ENCODE measurements at places on chromosomes 13 and 19.

GRCh38 chr13:87089391-87089790, 581.8 kb upstream of the SLITRK5 start:
- no peak for DNase-seq

DNA sequence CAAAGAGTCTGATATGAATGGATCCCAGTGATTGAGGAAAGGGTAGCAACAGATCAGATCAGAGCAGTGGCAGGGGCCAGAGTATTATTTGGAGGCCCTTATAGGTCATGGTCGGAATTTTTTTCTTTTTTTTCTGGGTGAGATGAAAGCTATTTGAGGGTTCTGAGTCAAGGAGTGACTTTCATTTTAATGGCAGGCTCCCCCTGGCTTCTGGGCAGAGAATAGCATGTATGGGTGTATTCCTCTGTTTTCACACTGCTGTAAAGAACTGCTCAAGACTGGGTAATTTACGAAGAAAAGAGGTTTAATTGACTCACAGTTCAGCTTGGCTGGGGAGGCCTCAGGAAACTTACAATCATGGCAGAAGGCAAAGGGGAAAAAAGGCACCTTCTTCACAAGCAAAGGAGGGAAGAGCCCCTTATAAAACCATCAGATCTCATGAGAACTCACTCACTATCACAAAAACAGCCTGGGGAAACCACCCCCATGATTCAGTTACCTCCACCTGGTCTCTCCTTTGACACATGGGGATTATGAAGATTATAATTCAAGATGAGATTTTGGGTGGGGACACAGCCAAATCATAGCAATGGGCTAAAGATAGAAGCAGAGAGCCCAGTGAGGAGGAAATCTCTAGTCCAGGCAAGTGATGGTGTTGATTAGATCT, 3.0 kb upstream of the SLC6A16 start:
- no peak for DNase-seq

DNA sequence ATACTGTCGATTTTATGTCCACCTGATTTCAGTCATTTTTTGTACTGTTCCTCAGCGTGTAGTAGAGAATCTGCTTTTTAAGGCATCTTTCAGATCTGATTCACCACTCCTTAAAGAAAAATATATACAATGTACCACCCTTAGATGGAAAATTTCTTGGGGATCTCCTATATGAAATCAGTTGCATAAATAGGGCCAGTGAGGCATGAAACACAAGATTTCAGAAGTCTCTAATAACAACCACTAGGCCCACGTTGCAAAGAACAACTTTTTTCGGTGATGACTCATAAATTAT, 1.4 kb downstream of the USP12 start:
- DNase-seq = no peak

GRCh38 chr13:91405240-91405639, 6.8 kb downstream of the GPC5 start:
- no peak for DNase-seq

GRCh38 chr13:51767100-51767499, 36.9 kb downstream of the DHRS12 start:
- DNase-seq = no peak

- no peak for DNase-seq
Observed at GRCh38 chr13:102038787-102039186, 363.1 kb downstream of the FGF14 start.

GRCh38 chr19:2578901-2579677, 103.2 kb downstream of the GADD45B start:
- peak; percentile 59 for DNase-seq

DNA sequence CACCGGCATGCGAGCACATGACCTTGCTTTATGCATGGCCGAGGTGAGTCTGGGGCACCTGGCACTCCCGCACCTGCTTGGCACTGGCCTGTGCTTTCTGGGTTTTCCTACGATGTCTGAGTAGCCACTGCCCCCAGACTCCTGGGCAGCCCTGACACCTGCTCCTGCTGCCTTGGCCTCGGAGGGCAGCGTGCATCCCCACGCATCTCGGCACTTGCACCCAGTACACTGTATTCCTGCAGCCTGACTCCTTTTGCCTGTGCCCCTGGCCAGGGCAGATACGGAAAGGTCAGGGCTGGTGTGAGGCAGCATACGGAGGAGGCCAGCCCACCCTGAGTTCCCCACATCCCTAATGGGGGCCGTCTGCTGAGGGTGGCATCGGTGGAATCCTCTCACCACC, 340.6 kb downstream of the TEX29 start:
- DNase-seq = no peak

DNA sequence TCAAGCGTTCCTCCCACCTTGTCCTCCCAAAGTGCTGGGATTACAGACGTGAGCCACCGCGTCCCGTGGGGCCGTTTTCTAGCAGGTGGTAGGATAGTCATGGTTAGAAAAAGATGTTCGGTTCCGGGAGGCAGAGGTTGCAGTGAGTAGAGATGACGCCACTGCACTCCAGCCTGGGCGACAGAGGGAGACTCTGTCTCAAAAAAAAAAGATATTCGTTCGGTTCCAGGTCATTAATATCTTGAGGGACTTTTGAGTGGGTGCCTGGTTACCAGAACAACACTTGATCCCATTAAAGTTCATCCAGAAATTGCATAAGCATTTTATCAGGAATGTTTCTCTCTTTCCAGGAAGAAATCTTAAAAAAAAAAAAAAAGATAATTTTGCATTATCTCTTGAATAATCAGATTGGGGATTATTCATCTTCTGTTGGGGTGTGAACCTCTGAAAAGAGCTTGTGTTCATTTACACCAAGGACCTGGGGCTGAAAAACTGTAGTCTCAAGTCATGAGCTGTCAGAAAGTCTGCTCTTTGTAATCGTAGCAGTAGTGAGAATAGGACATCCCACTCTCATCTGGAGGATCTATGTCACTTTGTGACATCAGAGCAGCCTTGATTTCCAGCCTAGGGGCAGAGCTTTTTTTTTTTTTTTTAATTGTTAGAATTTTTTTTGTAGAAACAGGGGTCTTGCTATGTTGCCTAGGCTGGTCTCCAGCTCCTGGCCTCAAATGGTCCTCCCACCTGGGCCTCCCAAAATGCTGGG, 1.0 kb upstream of the ETHE1 start:
- DNase-seq = peak; percentile 61

- no peak for DNase-seq
Observed at GRCh38 chr19:39174558-39175544, 21.9 kb upstream of the NCCRP1 start.

DNA sequence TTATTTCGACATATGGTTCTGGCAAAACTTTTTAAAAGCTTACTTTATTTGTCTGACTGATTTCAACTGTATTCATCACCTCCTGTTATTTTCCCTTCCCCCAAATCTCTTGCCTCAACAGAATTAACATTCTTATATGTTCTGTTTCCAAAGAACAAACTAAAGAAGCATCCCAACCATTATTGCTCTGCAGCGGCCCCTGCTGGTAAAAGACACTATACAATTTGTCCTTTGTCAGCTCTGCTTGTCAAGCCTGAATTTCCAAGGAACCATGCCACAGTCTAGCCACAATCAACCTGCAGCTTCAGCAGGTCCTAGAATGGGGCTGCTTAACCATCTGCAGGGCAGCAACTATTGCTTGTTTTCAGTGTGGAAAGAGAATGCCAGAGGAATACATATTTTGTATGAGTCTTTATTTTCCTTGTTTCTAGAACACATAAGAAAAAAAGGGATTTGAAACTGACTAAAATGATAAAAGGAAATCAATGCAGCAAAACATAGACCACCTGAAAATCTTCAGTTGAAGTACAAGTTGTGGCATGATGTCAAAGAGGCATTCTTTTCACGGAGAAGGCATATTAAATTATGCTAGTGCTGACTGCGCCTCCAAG, 845.3 kb downstream of the DIAPH3 start:
- DNase-seq = peak; percentile 78

DNA sequence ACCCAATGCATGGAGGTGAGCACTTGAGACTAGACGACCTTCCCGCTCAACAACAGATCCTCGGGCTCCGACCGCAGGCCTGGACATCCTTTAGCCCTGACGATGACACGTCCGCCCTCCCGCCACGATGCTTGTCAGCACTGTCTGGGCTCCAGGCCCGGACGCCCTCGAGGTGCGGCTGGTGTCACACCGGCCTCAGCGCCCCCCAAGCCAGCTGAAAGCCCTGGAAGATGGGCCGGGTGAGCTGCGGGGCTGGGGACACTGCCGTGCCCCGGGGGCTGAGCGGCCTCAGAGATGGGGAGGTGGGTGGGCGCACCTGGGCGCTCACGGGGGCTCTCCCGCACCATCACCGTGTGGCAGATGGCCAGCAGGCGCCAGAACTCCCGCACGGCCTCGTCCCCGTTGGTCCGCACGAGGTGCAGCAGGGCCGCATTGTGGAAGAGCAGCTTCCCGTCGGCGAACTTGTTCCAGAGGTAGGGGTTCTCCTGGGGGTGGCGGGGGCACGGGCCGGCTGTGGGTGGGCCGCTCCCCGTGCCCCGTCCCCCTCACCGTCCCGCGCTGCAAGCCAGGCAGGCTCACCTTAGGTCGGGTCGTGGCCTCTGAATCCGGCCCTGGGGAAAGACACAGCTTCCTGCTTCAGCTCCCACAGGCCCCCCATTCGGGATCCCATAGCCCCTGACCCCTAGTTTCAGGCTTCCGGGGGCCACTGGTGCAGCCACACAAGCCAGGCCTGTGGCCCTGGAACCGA, 15.5 kb downstream of the ATP8B3 start:
- DNase-seq = no peak

DNA sequence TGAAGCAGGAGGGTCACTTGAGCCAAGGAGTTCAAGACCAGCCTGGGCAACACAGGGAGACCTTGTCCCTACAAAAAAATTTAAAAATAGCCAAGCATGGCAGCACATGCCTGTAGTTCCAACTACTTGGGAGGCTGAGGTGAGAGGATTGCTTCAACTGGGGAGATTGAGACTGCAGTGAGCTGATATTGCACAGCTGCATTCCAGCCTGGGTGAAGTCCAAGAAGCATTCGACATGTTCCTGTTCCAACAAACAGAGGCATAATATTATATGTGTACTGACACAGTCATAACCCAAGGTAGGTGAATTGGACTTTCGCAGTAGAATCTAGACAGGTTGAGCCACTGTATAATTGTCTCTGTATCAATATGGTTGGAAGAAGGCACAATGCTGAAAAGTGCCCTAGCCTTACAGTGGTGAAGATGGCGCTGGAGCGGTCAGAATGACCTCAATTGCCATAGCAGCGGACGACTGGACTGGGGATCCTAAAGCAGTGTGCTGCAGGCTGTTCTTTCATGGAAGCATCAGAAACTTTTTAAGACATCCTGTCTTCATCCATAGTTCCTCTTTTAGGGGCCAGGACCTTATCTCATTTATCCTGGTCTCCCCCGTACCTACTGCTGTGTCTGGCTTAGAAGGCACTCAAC, 112.0 kb upstream of the CLDN10 start:
- no peak for DNase-seq

- no peak for DNase-seq
Observed at GRCh38 chr19:8451885-8452284, 7.1 kb downstream of the HNRNPM start.

- no peak for DNase-seq
Observed at GRCh38 chr13:61247149-61247936, 168.3 kb downstream of the PCDH20 start.

DNA sequence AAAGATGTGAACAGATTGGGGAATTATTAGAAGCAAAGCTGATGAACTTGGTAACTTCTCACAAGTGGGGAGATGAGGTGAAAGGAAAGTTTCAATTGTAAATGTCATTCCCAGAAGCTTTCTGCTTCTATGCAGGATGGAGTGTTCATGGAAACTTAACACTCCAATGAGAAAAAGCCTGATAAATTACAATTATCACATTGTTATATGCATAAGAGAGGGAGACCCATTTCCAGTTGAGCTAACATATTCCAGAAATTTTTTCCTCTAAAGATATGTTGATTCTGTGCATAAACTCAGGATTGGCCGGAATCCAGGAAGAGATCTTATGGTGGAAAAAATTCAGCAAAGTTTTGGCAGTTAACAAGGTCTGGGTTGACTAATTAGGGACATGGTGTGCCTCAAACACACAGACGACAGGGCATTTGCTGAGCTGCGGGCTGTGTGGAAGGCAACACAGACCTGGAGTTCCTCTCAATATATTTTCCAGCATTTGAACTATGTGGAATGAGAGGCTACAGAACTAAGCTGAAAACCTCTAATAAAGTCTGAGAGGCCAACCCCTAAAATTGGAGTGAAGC, 64.9 kb upstream of the FGF14 start:
- DNase-seq = no peak

- peak; percentile 74 for DNase-seq
Observed at GRCh38 chr19:38193445-38193844, 30.6 kb downstream of the DPF1 start.

DNA sequence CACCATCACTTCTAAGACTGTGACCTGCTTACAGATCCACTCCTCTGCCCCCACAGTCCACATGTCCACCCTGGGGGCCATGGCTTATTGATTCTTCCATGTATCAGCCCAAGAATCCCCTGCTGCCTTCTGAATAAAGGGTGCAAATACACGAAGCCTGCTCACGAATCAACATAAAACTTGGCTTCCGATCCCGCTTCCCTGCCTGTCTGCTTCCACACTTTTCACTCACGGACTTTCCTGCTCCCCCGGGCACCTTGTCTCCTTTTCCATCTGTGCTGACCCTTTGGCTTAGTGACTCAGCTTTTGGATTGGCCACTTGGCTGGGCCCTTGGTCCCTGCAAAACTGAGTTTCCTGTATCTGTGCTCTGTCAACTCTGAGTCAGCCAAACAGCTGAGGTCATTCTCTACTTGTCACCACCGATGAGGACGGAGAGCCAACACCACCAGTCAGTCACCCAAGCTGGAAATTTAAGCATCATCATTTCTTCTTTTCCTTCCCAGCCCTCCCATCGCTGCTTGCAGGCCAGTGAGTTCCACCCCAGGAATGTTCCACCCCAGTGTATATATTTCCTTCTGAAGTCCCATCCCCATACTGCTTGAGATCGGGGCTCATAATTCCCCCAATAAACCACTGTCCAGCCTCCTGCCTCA, 11.4 kb upstream of the USP12 start:
- DNase-seq = no peak

- DNase-seq = no peak
Observed at GRCh38 chr13:49060678-49061387, 85.1 kb downstream of the FNDC3A start.

- no peak for DNase-seq
Observed at GRCh38 chr13:107034236-107034872, 466.4 kb upstream of the ARGLU1 start.

DNA sequence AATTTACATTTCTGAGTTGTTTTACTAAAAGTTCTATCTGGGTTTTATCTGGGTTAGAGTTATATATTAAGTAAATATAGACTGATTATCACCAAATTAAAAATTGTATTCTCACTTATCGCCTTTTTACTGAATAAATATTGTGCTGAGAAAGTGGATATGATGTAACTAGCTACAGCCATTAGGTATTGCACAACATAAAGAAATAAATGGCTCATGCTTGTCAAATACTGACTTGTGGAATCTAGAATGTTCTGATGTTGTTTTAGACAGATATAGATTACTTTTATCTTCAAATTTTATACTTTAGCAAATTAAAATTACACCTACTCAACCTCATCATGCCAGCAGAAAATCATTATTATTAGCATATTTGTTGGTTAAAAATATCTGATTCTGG, 1277.1 kb upstream of the MIR17HG start:
- no peak for DNase-seq

GRCh38 chr13:40026741-40027140, 371.3 kb downstream of the COG6 start:
- DNase-seq = no peak
